Stimulated activated CD8-positive, alpha-beta memory T cell treated with anti-CD3 and anti-CD28 coated beads, Interleukin-12 subunit alpha, Interleukin-12 subunit beta, amount 100 ng/mL, for 1 hour (primary cell): ENCODE measurements at places on chromosomes 6 and 20.

- no peak for DNase-seq
These were observed 564.0 kb upstream of the JARID2 start for GRCh38 chr6:14681699-14682487.

DNA sequence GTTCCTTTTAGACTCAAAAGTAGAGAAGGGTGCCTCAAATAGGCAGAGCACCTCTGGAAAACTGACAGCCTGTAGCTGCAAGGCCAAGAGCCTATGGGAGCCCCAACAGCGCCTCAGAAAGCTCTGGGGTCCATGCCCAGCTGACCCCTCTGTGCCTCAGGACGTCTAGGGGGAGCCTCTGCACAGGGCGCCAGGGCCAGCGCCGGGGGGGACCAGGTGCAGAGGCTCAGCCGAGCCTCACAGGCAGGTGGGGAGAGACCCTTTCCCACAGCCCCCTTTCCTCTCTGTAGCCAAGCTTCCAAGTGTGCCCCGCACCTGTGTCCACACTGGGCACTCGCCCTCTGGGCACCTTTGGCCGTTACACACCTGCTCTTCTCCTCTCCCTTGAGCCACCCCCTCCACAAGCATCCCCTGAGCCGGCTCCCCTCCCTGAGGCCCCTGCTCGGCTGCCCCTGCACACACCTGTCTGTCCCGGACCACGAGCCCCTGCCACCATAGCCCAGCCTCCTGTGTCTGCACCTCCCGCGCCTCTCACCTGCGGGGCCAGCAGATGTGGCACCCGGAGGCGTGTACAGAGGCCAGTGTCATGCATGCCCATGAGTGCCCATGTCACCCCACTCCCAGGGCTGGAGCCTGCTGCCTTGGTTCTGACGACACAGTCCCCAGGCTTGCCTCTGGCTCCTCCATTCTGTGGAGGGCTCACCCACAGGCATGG lies 53.2 kb downstream of the GINS1 start:
- DNase-seq: no peak

GRCh38 chr6:37669306-37669705 lies 28.4 kb downstream of the MDGA1 start:
- DNase-seq: no peak

DNA sequence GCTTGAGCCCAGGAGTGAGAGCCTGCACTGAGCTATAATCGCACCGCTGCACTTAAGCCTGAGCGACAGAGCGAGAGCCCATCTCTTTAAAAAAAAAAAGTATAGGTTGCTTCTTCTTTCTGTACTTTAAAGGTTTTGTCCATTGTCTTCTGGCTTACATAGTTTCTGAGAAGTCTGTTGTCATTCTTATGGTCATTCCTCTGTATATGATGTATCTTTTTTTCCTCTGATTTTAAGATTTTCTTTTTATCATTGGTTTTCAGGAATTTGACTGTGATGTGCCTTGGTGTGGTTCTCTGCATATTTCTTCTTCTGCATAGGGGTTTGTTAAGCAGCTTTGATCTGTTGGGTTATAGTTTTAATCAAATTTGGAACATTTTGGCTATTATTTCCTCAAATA lies 29.1 kb downstream of the QRSL1 start:
- no peak for DNase-seq

- DNase-seq: no peak
These were observed 953.7 kb downstream of the TFAP2A start for GRCh38 chr6:9461188-9461587.

GRCh38 chr6:25472306-25472705 lies 179.7 kb upstream of the SCGN start:
- no peak for DNase-seq

DNA sequence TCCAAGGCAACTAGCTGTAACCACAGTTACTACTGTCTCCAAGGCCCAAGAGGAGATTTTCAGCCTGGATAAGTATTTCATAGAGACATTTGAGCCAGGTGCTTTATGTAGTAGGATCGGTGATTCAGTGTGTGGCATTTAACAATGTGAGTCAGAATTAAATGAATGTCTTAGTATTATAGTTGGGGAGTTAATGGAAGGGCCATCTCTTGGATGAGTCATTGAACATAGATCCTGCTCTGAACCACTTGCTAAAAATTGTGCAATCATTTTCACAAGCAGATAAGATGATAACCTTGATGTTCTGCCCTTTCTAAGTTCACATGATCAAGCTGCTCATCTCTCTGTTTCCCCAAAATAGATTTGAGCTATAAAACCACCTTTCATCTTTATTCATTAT lies 668.9 kb upstream of the CITED2 start:
- no peak for DNase-seq

DNA sequence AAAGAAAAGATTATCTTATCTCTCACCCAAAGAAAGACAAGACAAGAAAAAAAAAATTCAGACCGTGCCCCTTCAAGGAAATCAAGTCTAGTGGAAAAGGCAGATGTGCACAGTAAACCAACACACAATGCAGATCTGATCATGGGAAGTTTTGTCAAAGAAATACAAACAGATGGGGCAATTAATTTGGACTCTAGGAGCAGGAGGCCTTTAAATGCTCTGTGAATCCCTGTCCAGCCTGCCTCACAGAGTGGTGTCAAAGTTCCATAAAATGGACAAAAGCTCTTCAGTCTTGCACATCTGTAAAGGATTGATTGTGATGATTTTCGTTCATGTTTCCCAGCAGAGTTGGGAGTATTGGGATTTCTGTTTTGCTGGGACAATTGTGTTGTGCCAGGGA lies 53.1 kb upstream of the TGM3 start:
- no peak for DNase-seq

DNA sequence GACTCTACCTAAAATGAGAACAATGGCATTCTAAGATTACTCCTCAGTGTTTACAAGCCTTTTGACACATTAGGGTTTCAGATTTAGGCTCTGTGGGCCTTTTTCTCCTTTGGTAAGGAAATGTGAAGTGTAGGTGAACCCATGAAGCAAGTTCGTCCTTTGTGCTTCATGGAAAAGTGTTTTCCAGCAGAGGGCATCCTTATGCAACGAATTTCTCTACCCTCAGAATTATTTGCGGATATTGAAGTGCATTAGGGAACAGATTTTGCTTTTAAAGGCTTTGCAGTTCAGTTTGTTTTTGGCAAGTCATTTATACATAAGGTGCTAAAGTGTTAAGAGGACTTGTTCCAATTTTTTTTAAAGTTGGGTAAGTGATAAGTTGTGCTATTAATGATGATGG lies 55.7 kb upstream of the FERMT1 start:
- DNase-seq: no peak

GRCh38 chr6:111418971-111419693 lies 63.9 kb downstream of the REV3L start:
- no peak for DNase-seq

DNA sequence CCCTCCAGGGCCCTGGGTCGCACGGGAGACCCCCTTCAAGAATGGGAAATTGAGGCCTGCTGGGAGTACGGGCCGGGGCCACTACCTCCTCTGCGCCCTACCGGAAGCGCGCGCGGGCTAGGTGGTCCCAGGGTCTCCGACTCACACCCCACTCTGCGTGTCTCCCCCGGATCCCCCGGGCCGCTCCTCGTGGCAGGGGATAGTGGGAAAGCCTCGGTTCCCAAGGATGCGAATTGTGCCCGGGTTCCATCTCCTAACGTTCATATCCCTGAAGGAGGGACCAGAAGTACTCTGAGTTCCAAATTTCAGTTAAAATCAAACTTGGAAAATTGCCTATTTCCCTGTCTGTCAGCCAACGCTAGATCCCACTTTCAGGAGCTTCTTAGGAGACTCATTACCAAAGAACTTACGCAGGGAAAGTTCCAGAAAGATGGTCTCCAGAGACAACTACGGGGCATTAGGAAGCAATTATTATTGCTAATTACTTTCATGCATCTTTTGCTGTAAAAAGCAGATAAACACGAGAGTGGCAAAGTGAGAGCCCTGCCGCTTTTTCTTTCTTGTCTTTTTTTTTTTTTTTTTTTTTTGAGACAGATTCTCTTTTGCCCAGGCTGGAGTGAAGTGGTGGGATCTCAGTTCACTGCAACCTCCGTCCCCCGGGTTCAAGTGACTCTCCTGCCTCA lies 858 bp downstream of the FAM83D start:
- no peak for DNase-seq

GRCh38 chr6:16758163-16758975 lies 2.9 kb downstream of the ATXN1 start:
- DNase-seq: no peak

DNA sequence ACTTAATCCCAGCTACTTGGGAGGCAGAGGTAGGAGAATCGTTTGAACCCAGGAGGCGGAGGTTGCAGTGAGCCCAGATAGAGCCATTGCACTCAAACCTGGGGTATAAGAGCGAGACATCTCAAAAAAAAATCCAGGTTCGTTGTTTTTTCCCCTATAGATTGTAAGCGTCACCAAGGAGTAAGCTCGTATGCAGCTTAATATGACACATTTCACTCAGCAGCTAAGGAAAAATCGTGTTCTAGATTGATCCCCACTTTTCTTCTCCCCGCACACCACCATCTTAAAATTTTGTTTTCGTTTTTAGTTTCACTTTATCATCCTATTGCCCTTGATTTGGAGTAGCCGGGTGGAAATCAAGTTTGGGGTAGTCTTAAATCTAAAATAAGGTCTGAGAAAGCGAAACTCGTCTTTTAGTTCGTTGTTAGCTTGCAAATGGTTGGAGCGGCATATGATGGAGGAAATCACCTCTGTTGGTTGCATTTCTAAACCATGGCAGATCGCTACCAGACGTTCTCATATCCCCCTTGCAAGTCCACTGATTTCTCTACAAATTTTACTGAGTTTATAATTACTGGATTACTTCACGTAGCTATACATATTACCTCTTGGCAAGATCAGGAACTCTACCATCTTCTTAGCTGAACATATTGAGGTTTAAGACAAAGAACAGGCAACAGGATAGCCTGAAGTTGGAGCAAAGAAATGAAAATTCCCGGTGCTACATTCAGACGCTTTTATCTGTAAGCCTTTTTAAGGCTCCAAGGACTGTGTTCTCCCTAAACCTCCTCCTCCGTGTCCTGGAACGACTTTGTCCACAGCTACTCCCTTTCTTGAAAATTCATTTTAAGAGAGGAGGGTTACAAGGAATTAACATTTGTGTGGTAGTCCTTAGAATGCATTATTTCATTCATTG lies 91.1 kb upstream of the BTN3A2 start:
- no peak for DNase-seq

DNA sequence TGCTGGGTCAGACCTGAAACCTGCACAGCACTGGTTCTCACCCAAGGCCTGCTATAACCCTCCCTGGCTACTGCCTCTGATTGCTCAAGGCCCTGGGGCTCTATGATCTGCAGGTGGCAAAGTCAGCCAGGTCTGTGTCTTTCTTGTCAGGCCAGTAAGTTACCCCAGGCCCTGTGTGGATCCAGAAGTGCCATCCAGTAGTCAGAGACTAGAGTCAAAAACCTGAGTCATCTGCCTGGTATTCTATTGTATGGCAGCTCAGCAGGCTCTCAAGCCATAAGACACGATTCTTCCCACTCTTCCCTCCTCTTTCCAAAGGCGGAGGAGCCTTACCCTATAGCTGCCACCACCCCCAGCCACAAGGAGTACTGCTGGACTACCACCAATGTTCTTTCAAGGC lies 593.0 kb downstream of the FRK start:
- DNase-seq: no peak

DNA sequence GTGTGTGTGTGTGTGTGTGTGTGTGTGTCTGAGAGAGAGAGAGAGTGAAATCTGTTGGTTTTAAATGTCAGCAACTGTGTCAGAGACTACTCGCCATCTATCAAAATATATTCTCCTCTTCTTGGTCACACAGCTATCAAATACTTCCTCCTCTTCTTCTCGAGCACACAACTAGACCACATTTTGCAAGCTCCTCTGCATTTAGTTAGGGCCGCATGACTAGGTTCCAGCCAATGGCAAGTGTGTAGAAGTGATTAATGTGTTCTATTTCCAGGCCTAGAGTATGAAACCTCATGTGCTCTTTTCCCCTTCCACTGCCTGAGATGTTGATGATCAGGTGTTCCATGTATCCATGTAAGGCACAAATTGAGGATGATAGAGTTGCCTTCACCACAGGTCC lies 278.5 kb upstream of the MARCKS start:
- no peak for DNase-seq

DNA sequence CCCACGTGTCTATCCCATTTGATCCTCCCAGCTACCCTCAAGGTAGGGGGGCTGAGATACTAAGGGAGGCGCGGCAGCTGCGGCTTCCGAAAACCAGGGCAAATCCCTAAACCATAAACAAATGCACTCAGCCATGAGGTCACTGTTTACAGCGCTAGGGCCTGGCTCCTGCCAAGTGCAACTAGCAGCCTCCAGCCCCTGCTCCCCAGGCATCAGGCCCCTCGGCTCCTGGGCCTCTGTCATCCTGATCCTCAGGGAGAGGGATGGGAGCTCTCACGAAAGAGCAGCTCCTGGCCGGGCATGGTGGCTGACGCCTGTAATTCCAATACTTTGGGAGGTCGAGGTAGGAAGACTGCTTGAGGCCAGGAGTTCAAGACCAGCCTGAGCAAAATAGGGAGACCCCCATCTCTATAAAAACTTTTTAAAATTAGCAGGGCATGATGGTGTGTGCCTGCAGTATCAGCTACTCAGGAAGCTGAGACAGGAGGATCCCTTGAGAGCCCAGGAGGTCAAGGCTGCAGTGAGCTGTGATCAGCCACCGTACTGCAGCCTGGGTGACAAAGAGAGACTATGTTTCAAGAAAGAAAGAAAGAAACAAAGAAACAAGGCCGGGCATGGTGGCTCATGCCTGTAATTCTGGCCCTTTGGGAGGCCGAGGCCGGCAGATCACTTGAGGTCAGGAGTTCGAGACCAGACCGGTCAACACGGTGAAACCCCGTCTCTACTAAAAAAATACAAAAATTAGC lies 42.5 kb upstream of the TLDC2 start:
- no peak for DNase-seq

GRCh38 chr20:44222027-44222426 lies 11.5 kb upstream of the OSER1 start:
- no peak for DNase-seq

DNA sequence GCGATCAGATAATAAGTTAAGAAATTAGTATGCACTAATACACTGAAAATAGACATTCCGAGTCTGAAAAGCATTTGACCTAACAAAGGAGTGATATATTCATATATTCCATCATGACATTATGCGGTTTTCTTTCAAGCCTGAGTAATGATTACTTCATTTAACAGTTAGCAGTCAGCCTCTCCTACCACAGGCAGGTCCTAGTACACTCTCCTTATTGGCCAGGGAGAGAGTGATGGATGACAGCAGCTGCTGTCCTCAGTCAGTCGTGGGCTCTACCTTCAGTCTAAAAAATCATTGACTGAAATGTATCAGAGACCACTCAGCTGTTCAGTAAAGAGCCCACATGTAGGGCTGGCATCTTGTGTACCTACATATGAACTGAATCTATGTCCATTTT lies 33.2 kb upstream of the VGLL2 start:
- DNase-seq: no peak

DNA sequence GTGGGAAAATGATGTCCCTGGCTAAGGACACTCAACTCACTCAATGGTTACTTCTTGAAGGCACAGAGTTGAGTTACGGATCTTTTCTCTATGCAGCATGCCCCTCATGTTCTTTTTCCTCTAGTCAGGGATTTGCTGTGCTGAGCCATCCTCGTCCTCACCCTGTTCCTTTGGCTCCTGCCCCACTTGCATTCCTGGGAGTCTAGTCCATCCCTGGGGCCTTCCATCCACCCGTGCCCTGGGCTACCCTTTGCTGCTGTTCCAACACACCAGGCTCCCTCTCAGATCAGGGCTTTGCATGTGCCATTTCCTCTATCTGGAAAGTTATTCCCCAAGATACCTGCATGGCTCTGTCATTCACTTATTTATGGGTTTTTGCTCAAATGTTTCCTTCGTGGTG lies 13.3 kb upstream of the KCNG1 start:
- DNase-seq: no peak
